ENCODE measurements at places on chromosomes 1 and 21.
A peak's percentile ranks its signal among the peaks of the same experiment; 100 is the strongest.

DNA sequence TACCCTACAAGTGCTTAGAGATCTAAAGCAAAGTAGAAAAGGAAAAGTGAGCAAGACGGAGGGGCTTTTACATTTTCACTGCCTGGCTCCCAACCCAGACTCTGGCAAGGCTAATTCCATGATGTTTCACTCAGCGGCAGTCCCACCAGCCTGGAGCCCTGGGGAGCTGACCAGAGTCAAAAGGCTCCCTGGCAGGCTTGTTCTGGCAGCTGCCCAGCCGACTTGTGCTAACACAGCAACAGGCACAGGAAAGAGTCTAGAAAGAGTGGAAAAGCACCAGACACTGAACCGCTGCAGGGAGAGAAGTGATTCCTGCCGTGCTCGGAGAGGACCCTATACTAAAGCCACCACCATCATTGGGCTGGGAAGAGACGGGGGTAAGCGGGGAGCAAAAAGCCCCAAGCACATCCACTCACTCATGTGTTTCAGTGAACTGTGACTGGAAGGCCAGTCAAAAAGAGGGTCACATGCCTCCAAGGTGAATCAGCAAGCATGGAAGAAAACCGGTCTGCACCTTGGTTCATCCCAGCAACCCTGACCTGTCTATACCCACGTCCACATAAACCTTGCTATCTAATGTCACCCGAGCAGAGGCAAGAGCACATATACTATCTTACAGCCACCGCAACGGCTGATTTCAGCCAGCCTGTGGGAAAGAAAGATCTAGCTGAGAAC lies 8.0 kb downstream of the SMIM12 start:
- peak; percentile 25 for DNase-seq

DNA sequence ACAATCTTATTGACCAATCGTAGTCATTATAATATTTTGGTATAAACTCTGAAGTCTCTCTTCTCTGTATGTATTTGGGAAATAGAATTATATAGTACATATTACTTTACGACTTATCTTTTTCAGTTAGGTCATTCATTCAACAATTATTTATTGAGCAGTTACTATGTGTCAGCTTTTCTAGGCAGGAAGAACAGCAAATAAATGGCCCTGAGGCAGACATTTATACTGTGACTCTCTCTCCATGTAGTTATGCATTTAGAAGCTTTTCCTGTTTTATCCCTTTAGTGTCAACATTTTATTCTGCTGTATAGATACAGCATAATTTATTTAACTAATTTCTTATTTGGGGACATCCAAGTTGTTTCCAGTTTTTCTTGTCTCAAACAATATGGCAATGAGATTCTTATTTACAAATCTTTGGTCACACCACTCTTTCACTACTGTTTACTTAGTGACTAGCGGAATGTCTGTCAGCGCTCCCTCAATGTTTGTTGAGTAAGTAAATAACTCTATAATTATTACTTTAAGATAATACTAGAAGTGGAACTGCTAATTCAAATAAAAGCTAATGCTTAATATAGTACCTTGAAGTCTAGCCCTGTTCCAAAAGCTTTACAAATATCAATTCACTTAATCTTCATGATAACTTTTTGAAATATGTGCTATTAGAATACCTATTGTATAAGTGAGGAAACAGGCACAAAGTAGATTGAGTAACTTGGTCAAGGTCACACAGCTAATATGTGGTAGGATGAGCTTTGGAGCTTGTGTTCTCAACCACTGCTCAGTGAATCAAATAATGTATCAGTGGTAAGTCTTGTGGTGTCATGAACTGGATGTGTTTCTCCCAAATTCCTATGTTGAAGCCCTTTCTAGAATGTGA lies 465.6 kb downstream of the SIPA1L2 start:
- no peak for DNase-seq

GRCh38 chr1:214026985-214027384 lies 39.2 kb downstream of the PROX1 start:
- DNase-seq: no peak

- DNase-seq: no peak
Observed at GRCh38 chr1:239630767-239631166, 244.4 kb downstream of the CHRM3 start.

DNA sequence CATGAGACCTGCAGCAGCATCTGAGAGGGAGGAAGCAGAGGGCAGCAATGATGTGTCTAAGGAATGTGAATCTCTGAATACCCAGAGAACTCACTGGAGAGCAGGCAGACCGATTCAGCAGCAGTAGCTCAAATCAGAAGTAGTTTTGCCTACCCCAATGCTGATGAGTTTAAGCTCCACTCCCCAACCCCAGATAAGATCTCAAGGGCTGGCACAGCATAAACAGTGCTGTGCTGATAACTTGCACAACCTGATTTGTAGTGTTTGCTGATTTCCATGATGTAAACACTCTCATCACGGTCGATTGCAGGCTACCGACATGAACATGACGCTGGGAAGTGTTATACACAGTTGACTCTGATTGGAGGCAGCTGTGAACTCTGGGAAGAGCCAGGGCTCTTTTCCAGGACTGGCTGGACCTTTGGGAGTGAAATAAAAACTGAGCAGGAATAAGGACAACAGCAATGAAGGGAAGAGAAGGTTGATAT lies 11.2 kb upstream of the HMGCS2 start:
- no peak for DNase-seq

DNA sequence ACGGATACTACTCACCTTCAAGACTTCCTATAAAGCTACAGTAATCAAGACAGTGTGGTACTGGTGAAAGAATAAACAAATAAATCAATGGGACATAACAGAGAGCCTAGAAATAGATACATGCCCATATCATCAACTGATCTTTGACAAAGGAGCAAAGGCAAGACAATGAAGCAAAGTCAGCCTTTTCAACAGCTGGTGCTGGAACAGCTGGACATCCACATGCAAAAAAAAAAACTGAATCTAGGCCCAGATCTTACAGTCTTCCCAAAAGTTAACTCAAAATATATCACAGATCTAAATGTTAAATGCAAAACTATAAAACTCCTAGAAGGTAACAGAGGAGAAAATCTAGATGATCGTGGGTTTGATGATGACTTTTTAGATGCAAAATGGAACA lies 170.3 kb downstream of the MIS18A start:
- no peak for DNase-seq

GRCh38 chr1:226960256-226960655 lies 20.2 kb downstream of the COQ8A start:
- no peak for DNase-seq

GRCh38 chr21:33690874-33691273 lies 48.6 kb downstream of the ITSN1 start:
- no peak for DNase-seq

GRCh38 chr1:44808938-44809917 lies 905 bp downstream of the BTBD19 start:
- peak; percentile 80 for DNase-seq

GRCh38 chr21:32046191-32046590 lies 173.4 kb downstream of the HUNK start:
- DNase-seq: peak; percentile 34

- no peak for DNase-seq
Observed at GRCh38 chr1:14301704-14302024, 296.8 kb upstream of the KAZN start.

DNA sequence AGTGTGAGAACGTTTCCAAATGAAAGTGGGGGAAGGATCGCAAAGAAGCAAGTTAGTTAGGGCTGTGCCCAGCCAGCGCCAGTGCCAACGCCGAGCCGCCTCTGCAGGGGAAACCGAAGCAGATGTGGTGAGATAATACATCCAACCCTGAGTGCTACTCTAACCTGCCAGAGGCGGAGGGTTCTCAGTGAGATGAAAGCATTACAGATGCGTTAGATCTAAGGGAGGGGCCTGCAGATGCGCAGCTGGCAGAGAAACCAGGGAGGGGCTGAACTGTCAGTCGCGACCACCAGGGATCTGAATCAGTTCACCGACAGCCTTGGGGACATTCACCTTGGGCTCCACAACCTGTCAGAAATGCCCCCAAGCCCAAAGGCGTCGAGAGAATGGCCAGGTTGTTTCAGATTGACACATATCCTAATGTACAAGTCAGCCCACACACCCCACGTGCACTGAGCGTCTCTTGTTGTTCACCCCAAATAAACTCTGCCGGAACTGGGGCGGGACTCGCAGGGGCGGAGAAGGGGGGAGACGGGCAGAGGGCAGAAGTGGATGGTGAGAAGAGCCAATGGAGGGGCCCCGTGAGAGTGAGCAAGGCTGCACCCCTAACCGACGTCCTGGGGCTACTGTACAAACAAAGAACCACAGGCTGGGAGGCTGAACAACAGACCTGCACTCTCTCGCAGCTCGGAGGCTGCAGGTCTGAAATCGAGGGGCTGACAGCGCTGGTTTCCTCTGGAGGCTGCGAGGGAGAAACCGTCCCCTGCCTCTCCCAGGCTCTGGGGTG lies 8.7 kb upstream of the UMODL1 start:
- DNase-seq: no peak

DNA sequence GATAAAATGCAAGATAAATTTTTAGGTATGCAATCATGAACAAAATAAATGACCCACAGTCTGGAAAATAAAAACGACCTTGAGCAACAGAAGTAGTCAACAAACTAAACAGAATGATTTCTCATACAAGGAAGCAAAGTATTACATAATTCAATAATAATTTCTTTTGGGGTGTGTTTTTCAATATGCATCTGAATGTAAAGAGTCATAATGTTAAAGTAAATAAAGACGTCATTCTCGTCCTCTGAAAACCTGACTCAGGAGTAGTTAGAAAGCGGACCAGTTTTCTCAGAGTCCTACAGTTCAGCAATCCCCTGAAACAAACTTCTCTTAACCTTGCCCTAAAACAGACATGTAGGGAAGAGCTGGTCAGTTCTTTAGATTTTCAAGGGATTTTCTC lies 18.6 kb downstream of the CDC42BPA start:
- DNase-seq: peak; percentile 21

- peak; percentile 40 for DNase-seq
Observed at GRCh38 chr1:88935522-88936222, 44.3 kb upstream of the GTF2B start.

GRCh38 chr1:11339346-11340232 lies 66.6 kb downstream of the UBIAD1 start:
- no peak for DNase-seq

DNA sequence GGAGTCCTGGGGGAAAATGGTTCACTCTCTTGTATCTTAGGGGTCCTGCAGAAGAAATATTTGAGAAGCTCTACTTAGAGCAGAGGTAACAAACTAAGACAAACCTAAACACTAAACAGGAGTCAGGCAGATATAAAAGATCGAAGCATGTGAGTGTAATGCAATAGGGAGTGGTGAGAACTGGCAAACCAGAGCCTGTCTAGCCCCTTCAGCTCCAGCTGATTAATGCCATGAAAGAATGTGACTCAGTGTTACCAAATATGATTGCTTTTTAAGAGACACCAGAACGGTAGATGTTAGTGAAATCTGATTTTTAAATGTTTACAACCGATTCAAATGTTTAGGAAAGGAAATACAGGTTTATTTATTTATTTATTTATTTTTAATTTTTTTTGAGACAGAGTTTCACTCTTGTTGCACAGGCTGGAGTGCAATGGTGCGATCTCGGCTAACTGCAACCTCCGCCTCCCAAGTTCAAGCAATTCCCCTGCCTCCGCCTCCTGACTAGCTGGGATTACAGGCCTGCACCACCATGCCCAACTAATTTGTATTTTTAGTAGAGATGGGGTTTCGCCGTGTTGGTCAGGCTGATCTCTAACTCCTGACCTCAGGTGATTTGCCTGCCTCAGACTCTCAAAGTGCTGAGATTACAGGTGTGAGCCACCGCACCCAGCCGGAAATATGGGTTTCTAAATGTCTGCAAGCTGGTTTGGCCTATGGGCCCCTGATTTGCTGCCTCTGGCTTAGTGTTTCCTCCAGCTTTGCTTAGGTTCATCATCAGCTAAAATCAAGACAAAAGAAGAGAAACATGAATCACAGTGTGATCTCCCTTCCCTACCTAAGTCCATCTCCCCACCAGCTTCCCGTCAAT lies 12.2 kb downstream of the TXNIP start:
- no peak for DNase-seq

DNA sequence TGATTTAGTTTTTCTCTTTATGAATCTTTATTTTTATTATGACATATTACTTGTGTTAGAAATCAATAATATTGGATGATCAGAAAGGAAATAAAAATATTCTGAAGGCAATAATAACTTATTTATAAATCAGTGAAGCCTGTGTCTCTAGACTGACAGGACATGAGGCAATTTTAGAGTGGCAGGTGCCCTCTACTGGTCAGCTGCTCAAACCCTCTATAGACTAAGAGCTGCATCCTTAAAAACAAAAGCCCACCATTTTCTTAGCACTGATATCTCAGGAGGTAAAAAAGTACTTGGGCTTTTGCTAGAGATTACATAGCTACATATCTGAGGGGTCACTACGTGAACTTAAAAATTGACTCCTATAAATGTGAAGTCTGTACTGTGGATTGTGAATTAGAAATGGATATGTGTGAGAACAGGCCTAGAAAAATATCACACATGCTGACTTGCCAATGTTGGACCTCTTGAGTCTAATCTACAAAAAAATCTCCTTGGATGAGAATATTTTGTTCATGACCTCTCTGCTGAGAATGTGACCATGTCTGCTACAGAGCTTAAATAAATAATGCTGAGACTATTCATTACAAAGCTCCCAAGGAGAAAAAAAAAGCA lies 597.9 kb upstream of the ADAMTS5 start:
- DNase-seq: peak; percentile 68

DNA sequence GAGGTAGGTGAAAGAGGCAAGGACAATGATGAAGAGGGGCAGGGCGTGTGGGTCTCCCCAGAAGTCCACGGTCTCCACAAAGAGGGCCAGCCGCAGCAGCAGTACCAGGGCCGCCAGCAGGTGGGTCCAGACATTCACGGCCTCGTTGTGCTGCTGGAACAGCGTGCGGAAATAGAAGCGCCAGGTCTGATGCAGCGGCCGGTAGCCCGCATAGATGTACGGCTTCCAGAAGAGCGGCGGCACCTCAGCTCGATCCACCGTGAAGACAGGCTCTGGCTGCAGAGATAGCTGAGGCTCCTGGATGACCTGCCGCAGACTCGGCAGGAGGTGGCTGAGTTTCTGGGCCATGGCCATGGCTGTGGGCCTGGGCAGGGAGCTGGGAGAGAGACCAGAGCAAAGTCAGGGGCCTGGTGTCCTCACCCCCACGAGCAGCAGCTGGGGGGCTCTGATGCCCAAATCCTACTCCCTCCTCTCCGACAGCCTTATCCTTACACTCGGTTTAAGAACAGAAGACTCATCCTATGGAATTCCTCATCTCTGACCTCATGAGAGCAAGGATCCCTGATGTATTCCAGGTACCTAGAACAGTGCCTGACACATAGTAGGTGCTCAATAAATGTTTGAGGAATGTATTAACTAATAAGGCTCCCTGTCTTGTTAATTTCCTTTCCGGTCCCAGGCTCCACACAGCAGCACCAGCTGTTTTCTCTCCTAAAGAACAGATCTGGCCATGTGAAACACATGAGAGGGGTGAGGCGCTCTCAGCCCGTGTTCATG lies 4.4 kb upstream of the AUNIP start:
- no peak for DNase-seq

DNA sequence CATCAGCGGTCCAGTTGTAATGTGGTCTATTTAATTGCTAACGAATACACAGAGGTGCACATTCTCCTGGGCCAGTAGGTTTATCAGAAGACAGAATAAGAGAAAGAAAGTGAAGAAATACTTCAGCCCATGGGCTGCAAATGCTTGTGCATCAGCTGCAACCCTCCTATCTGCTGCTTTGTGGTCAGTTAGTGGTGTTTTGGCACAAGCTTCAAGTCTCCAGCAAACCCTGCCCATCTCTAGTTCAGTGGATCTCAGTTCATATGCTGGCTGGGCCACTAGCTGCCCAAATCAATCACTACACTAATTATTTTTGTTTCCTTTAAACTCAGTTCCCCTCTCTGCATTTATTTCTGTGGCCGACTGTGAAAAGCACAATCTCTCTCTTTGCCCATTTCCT lies 124.2 kb downstream of the KCNJ6 start:
- DNase-seq: peak; percentile 26

Data from astrocyte of the spinal cord (primary cell).